Activated CD4-positive, alpha-beta T cell treated with anti-CD3 and anti-CD28 coated beads for 1 hour (primary cell): ENCODE measurements at places on chromosomes 1 and 21.

DNA sequence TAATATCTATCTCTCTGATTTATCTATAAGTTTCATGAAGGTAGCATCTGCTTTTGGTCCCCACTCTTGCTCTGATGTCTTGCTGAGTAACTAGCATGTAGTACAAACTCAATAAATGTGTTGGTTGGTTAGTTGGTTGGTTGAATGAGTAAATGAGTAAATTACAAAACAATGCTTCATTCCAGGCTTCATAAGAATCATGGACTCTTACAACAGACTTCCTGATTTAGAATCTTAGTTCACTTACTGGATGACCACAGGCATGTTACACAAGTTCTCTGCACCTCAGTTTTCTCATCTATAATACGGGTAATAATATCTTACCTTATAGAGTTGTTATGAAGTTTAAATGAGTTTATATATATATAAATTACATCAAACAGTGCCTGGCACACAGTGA is 98.6 kb downstream of the ZNF281 start:
- DNase-seq = no peak

- DNase-seq = no peak
Measured at GRCh38 chr1:232553809-232554208, 76.1 kb downstream of the SIPA1L2 start.

GRCh38 chr1:224160171-224160682 is 22.8 kb upstream of the DEGS1 start:
- no peak for DNase-seq

GRCh38 chr1:42961312-42962091 is 2.8 kb upstream of the SLC2A1 start:
- DNase-seq = no peak

DNA sequence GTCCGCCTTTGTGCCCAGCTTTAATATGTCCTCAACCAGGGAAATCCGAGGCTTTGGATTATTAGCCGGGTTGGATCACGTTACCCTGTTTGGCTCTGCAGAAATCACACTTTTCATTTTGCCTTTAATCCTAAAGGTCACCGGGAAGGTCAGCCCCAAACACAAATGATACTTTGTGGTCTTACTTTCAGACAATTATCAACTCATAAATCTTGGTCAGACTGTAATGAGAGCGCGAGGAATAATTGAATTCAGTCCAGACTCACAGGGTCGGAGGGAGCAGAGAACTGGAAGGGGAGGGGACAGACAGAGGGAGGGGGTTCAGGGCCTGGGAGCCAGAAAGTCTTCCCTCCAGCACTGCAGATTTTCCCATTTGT is 91.7 kb upstream of the NFIA start:
- DNase-seq = no peak

DNA sequence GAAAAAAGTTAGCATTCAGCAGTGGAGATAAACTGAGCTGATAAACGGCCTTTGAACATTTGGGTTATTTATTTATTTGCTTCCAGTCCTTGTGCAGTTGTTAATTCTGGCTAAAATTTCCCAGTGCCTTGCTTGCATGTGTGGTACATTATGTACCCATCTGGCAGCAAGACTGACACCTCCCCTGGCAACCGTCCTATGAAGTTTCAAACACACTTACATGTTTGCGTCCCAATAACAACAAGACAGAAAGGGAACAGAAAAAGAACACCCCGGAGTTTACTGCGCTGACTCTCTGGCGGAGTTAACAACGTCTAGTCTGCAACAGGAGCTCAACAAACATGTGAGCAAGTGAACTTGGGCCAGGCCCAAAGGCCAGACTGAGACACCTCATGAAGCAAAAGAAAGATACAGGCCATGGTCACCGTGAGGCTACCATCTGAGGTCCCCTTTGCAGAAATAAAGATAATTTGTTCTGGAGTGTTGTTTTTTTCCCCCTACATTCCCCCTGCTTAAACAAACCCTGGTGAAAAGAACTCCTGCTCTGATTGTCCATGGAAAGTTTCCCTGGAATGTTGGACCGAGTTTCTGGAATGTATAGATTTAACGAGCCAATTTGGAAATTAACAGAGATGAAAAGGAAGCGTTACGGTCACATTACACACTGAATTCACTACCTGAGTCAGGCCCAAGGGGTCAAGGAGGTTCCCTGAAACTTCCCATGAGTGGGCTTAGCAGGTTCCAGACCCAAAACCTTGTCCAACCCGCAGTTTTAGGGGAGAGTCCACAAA is 33.4 kb downstream of the TRABD2B start:
- no peak for DNase-seq

GRCh38 chr1:116763116-116763786 is 9.0 kb downstream of the CD2 start:
- no peak for DNase-seq

DNA sequence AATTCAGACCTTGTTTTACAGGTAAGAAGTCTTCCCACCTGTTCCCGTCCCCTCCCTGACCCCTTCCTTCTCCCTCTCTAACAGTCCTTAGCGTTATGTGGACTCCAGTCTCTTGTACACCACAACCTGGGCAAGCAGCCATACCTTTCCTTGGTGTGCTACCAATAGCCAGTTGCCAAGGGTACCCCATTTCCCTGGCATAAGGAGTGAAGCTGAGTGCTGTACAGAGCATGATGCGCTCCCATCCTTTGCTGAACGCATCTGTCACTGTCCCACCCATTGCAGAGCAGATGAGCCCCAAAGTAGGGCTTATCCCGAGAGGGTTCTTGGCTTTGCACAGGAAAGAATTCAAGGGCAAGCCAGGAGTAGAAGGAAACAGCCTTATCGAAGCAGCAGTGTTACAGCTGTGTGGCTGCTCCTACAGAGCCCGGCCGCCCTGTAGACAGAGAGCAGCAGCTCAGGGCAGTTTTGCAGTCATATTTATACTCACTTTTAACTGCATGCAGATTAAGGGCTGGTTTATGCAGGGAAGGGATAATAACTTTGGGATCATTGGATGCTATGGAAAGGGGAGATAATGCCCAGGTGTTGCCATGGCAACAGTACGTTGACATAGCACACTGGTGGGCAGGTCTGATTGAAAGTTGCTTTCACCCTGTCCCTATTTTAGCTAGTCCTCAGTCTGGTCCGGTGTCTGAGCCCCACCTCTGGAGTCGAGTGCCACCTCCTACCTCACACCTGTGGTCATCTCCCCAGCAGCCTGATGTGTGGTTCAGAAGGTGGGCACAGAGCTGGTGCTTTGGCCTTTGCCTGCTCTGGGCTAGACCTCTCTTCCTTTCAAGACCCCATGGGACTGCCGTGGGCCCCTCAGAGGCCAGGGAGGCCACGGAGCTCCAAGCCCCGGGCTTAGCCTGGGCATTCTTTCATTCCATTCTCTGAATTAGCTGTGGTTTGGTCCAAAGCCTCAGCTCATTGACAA is 5.1 kb downstream of the FHAD1 start:
- DNase-seq = no peak

DNA sequence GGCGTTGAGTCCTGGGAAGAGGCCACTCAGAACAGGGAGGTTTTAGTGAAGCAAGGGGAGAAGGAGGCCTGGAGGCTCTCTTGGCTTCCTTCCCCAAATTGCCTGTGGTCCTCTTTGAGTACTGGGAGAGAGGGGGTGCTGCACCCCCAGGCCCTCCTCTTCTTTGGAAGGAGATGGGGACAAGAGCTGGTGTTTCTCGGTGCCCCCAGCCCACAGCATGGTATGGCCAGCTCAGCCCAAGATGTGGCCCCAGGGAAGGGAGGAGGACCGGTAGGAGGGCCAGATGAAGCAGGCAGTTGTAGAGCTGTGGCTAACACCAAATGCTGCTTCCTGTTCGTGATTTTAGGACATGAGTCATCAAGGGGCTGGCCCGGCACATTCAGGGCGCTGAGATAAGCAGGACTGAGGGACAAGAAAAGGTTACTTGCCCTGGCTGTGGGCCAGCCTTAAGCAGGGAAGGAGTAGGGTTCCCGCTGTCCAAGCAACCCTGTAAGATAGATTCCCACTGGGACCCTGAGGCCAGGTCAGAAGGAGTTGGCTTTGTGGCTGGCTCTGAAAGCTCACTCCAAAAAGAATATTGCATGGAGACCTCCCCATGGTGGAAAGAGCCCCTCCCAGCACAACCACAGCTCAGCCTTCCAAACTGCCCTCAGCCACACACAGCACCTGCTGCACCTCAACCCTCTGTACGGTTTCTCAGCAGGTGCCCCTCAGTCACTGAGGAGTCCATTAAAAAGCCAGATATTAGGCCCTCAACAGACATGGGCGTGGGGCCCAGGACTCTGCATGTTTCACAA is 4.9 kb upstream of the TNFRSF1B start:
- peak; percentile 60 for DNase-seq

DNA sequence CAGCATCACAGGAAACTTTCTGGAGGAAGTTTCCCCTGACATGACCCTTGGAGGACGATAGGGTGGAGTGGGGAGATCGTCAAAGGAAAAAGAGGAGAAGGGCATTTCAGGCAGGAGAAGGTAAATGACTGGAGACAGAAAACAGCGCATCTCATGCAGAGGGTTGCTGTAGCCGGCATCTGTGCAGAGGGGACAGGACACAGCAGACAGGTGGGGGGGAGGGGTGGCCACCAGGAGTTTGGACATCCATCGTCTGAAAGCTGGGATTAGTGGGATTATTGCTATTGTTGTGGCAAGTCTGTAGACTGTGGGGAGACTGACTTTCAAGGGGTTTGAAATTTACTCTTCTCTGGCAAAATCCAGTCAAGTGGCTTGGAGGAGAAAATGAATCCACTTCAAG is 463.9 kb downstream of the OMA1 start:
- no peak for DNase-seq

GRCh38 chr1:210645582-210646257 is 317.0 kb downstream of the HHAT start:
- no peak for DNase-seq

DNA sequence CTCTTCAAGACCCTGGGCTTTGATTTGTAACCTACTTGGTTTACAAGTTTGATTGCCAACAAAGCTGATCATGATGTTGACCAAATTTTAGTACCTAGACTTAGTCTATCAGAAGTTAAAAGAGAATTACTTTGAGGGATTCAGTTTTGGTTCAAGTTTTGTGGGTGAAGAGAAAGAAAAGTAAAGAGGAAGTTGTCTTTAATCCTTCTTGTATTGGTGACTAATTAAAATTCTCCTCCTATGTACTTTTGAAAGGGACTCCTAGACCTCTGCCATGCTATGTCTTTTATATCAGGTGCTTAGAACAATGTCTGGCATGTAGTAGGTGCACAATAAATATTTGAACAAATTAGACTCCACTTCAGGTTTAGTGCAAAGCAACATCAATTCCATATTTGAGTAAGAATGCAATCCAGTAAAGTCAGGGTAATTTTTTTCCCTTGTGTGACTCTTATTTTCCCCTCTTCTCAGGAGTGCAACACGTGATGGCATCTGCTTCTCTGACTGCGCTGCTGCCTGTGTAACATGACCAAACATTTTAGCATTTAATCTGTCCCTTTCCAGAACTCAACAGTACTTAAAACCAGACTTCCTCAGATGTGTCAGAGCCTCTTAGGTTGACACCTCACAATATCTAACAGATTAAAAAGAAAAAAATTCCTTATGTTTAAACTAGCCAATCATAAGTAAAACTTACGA is 41.1 kb upstream of the KCNQ4 start:
- no peak for DNase-seq

GRCh38 chr1:116409751-116410191 is 36.7 kb downstream of the ATP1A1 start:
- no peak for DNase-seq

DNA sequence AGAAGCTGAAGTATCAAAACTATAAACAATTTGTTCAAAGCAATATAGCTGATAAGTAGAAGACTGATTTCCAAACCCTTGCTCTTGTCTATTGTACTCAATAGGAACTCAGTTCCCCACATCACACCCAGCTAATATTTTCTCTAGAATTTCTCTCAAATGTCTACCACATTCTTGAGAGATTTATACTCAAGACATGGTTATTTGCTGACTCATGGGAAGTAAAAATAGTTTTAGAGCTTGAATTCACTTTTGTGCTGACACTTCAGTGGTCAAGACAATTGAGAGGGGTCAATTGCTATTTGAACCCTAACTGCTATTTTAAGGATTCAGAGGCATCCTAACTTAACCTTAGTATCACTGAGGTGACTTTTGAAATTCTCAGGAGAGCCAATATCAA is 99.0 kb downstream of the TNNI3K start:
- no peak for DNase-seq

- no peak for DNase-seq
Measured at GRCh38 chr1:58839846-58840835, 56.3 kb upstream of the JUN start.

DNA sequence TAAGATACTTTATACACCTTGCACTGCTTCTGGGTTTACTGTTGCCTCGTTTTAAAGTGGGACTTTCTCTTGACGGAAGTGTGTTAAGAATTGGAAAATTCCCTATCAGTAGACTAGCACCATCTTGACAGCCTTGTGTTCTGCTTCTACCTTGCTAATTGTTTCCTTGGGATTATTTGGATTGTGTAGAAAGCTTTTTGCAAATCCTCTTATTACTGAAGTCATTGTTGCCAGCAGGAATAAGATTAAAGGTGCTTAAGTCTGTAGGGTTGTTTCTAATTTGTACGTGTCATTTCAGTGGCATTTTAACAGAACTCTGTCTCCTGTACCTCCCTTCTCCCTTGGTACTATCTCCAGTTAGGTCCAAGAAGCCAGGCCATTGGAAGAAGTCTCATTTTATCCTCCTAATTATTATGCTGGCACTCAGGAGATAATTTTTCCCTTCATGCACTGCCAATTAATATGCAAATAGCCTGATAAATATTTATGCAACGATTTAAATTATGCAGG is 107.7 kb downstream of the POU2F1 start:
- no peak for DNase-seq

DNA sequence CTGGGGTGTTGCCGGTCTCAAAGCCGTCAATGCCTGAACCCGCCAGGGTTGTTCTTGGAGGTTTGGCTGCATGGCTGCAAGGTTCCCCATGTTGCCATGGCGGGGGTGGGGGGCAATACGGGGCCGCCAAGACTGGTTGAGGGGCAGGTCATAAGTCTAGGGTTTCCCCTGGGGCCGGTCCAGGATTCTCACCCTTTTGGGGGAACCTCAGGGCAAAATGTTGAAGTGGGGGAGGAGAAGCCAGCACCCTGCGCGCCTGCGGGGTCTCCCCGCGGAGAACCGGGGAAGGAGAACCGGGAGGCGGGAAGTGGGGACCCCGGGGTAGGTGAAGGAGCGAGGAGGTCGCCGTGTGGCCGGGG is 401 bp upstream of the ARHGEF10L start:
- no peak for DNase-seq

GRCh38 chr1:157357111-157357510 is 195.2 kb downstream of the FCRL5 start:
- DNase-seq = no peak

- DNase-seq = no peak
Measured at GRCh38 chr21:17526776-17527175, 13.9 kb downstream of the CXADR start.

GRCh38 chr1:55386456-55386855 is 171.3 kb upstream of the USP24 start:
- DNase-seq = no peak

DNA sequence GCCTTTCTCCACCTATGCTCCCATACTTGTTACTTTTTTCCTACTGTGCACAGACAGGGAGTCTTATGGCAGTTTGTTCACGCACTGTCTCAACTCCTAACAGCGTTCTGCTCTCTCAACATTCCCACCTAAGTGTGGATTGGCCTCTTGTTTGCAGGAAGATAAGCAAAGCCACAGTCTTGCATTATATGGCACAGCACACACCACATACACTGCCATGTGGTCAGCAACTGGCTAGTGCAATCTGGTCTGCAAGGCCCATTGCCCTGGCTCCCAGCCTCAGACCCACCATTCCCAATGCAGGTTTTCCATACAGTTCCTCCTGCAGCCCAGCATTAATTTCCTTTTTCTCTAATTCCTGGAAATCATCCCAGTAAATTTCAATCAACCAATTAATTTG is 38.3 kb upstream of the LAMC2 start:
- DNase-seq = no peak
